ENCODE measurements at places on chromosomes 16 and 17. TPM values are rescaled to one million over a fixed set of nuclear protein-coding genes. Genes with fewer than 3 reads are reported as not detected.

IL32 gene
- 93.4 TPM for polyA plus RNA-seq

KRT9 gene
- polyA plus RNA-seq = not detected

CACNG5 gene
- polyA plus RNA-seq = not detected

CRYBA1 gene
- polyA plus RNA-seq = not detected

ASPHD1 gene
- polyA plus RNA-seq = not detected

TMEM220 gene
- 30.0 TPM for polyA plus RNA-seq

KRT27 gene
- polyA plus RNA-seq = not detected

SSTR5 gene
- polyA plus RNA-seq = not detected

C16orf87 gene
- 4.1 TPM for polyA plus RNA-seq

PRR15L gene
- 1.8 TPM for polyA plus RNA-seq

KRTAP4-8 gene
- polyA plus RNA-seq = not detected

SLFN14 gene
- polyA plus RNA-seq = not detected

CHST5 gene
- not detected for polyA plus RNA-seq

GLTPD2 gene
- polyA plus RNA-seq = 63.2 TPM

LRRC46 gene
- polyA plus RNA-seq = 0.43 TPM

- H3K4me1 ChIP-seq = no peaks in the 10 kb centered on the region
- no peak overlapping the region for H3K4me3 ChIP-seq
- H3K27ac ChIP-seq = no peak overlapping the region
- peaks cover 18% of the 10 kb centered on the region for H3K36me3 ChIP-seq
Observed at GRCh38 chr17:32461853-32462617, 17.7 kb downstream of the PSMD11 start.

- H3K36me3 ChIP-seq = no peaks in the 10 kb centered on the region
- peaks cover 12% of the 10 kb centered on the region for H3K4me1 ChIP-seq
- no peak overlapping the region for H3K4me3 ChIP-seq
- DNase-seq = no peak
Observed at GRCh38 chr16:162271-162991, 3.3 kb upstream of the HBM start.

- H3K4me1 ChIP-seq = no peaks in the 10 kb centered on the region
- DNase-seq = no peak
Observed at GRCh38 chr16:71402007-71402406, 39.8 kb downstream of the TLE7 start.

- H3K27ac ChIP-seq = no peak overlapping the region
- H3K4me3 ChIP-seq = no peak overlapping the region
- no peak for DNase-seq
- peaks cover 4% of the 10 kb centered on the region for H3K27me3 ChIP-seq
Observed at GRCh38 chr17:44557651-44558285, 484 bp downstream of the FZD2 start.

DNA sequence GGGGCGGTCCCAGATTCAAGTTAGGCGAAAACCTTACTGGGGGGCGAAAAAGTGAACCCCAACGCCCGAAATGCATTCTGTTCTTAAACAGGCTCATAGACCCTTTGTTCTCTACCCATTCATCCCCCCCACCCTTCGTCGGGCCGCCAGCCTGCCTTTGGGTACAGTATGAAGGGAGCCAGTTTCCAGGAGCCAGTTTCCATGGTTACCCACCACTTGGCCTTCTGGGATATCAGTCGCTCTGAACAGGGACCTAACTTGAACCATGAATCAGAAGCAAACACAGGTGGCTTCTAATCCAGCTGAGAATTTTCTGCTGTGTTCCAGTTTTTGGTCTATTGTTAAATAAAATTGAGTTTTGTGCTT, 532 bp downstream of the DHX40 start:
- peak overlapping the region; percentile 93 for H3K4me3 ChIP-seq
- peaks cover 5% of the 10 kb centered on the region for H3K4me1 ChIP-seq
- H3K36me3 ChIP-seq = peaks cover 3% of the 10 kb centered on the region
- H3K27me3 ChIP-seq = no peaks in the 10 kb centered on the region

DNA sequence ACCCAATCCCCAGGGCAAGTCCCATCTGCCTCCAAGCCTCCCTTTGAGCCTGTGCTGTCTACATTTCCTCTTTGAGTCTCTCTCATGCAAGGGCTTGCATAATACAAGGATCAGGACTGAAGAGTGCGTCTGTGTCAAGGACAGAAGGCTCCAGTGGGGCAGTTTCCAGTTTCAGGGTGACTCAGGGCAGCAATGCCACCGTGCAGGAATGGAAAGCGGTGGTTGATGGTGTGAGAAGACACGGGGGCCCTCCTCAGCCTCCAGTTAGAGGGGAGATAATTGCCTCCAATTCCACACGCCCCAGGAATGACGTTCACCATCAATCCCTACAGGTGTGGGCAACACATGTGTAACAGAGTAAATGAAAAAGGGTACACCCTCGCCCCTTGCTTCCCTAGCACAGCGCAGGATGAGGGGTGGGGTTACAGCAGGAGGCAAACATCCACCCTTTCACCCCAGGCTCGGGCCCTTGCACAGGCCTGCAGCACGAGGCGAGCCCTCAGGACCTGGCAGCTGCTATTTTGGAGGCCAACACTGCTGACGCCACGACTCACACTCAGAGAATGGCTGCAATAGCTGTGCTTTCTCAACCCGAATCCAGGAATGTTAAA, 24.8 kb upstream of the SLC25A19 start:
- peak overlapping the region; percentile 7 for H3K27ac ChIP-seq
- DNase-seq = no peak
- H3K27me3 ChIP-seq = no peaks in the 10 kb centered on the region
- peaks cover 11% of the 10 kb centered on the region for H3K36me3 ChIP-seq

GRCh38 chr16:68279726-68280558, 15.6 kb downstream of the SLC7A6 start:
- H3K4me1 ChIP-seq = no peaks in the 10 kb centered on the region
- H3K4me3 ChIP-seq = no peak overlapping the region
- DNase-seq = no peak
- no peaks in the 10 kb centered on the region for H3K36me3 ChIP-seq
- H3K27me3 ChIP-seq = no peaks in the 10 kb centered on the region
- H3K27ac ChIP-seq = no peak overlapping the region

DNA sequence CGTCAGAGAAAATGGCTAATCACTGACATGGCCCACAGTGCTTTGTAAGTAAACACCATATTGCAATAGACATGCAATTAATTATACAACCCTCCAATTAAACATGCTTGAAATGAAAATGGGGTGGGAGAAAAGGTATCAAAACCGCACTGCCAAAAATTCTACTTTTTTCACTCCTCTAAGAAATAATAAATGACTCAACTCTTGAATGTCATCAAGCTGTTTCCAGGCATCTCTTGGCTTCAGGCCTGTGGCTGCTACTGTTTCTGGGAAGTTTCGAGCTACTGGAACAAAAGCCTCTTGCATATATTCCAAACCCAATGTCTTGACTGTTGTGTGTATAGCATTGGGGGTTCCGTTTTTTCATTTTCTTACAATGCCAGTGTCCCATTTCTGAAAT, 412.6 kb downstream of the RBFOX1 start:
- DNase-seq = no peak
- H3K27me3 ChIP-seq = no peaks in the 10 kb centered on the region
- H3K27ac ChIP-seq = no peak overlapping the region
- no peaks in the 10 kb centered on the region for H3K36me3 ChIP-seq
- no peaks in the 10 kb centered on the region for H3K4me1 ChIP-seq
- H3K4me3 ChIP-seq = no peak overlapping the region

- H3K27me3 ChIP-seq = no peaks in the 10 kb centered on the region
- no peak for DNase-seq
- H3K4me3 ChIP-seq = no peak overlapping the region
- no peak overlapping the region for H3K27ac ChIP-seq
- no peaks in the 10 kb centered on the region for H3K4me1 ChIP-seq
- H3K36me3 ChIP-seq = peaks cover 3% of the 10 kb centered on the region
Observed at GRCh38 chr17:79937391-79938335, 98.0 kb downstream of the TBC1D16 start.

GRCh38 chr17:82872591-82873520, 33.0 kb upstream of the ZNF750 start:
- no peaks in the 10 kb centered on the region for H3K27me3 ChIP-seq
- no peak for DNase-seq
- no peak overlapping the region for H3K27ac ChIP-seq
- no peaks in the 10 kb centered on the region for H3K4me1 ChIP-seq
- no peak overlapping the region for H3K4me3 ChIP-seq

- no peaks in the 10 kb centered on the region for H3K4me1 ChIP-seq
- no peak for DNase-seq
- H3K27me3 ChIP-seq = no peaks in the 10 kb centered on the region
- H3K4me3 ChIP-seq = no peak overlapping the region
Observed at GRCh38 chr16:59688006-59688405, 953.9 kb upstream of the GOT2 start.

DNA sequence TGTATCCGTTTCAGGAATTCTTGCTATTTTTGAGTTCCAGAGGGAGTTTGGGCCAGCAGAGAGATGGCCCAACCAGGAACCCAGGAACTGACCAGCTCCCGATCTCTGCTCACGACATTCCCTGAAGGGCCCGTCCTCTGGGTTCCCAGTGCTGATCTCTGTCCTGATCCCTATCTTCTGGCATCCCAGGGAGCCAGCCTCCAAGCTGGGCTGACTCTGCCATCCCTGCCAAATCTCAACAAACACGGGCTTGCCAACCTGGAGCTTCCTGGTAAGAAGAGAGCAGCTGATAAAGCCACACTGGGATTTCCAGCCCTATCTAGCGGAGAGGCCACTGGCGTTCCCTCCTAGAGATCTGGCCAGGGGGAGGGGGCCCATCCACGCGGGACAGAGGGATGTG, 16.2 kb downstream of the GPRC5B start:
- no peak overlapping the region for H3K27ac ChIP-seq
- H3K4me1 ChIP-seq = no peaks in the 10 kb centered on the region
- H3K4me3 ChIP-seq = no peak overlapping the region
- no peak for DNase-seq
- H3K36me3 ChIP-seq = no peaks in the 10 kb centered on the region

- DNase-seq = no peak
- H3K36me3 ChIP-seq = no peaks in the 10 kb centered on the region
- no peak overlapping the region for H3K27ac ChIP-seq
- H3K27me3 ChIP-seq = no peaks in the 10 kb centered on the region
Observed at GRCh38 chr16:57945740-57946138, 25.2 kb downstream of the CNGB1 start.

- no peaks in the 10 kb centered on the region for H3K27me3 ChIP-seq
- H3K27ac ChIP-seq = peak overlapping the region; percentile 10
- no peak for DNase-seq
- no peak overlapping the region for H3K4me3 ChIP-seq
- peaks cover 23% of the 10 kb centered on the region for H3K4me1 ChIP-seq
Observed at GRCh38 chr17:77456951-77457548, 316.3 kb downstream of the SEC14L1 start.

GRCh38 chr16:66706506-66706880, 9.9 kb upstream of the CMTM4 start:
- H3K4me1 ChIP-seq = peaks cover 4% of the 10 kb centered on the region
- no peak for DNase-seq
- H3K27ac ChIP-seq = peak overlapping the region; percentile 72
- no peaks in the 10 kb centered on the region for H3K36me3 ChIP-seq

DNA sequence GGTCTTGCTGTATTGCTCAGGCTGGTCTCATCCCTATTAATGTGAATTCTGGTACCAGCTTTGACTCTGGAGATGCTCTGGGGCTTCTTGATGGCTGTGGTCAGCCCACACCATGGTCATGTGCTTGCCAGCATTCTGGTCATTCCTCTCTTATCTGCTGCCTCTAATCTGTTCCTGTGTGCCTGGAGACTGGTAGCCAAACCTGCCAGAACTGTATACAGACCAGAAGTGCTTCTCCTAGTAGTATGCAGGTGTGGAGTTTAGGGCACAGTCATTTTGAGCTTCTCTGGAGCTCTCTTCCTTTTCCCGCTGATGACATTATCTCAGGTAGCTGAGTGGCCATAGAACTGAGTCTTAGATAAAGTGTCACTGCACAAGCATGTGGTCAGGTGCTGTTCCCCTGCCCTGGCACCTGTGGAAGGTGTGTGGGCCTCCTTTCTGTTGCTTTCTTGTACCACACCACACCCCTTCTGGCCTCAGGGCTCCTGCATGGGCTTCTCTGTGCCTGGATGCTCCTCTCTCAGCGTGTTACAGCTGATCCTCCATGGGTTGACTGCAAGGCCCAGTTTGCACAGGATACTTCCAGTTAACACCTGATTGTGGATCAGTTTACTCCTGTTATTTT, 162.7 kb downstream of the SPECC1 start:
- H3K4me3 ChIP-seq = no peak overlapping the region
- H3K27me3 ChIP-seq = no peaks in the 10 kb centered on the region
- H3K27ac ChIP-seq = no peak overlapping the region
- H3K36me3 ChIP-seq = no peaks in the 10 kb centered on the region
- no peak for DNase-seq

- H3K4me3 ChIP-seq = no peak overlapping the region
- no peaks in the 10 kb centered on the region for H3K27me3 ChIP-seq
- peak overlapping the region; percentile 62 for H3K27ac ChIP-seq
Observed at GRCh38 chr17:29723278-29724047, 100.8 kb upstream of the CORO6 start.

DNA sequence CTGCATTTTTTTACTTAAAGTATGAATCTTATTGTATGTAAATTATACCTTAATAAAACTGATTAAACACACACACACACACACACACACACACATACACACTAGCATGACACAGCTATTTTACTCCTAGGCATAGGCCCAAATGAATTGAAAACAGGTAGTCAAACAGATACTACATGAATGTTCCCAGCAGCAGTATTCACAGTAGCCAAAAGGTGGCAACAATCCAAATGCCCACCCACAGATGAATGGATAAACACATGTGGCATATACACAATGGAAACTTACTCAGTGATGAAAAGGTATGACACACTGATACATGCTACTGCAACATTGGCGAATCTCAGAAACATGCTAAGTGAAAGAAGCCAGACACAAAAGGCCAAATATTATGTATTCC, 223.5 kb downstream of the CYB561 start:
- H3K4me1 ChIP-seq = no peaks in the 10 kb centered on the region
- H3K27me3 ChIP-seq = no peaks in the 10 kb centered on the region
- DNase-seq = no peak
- no peak overlapping the region for H3K27ac ChIP-seq
- H3K36me3 ChIP-seq = no peaks in the 10 kb centered on the region
- H3K4me3 ChIP-seq = no peak overlapping the region

- H3K4me3 ChIP-seq = no peak overlapping the region
- no peaks in the 10 kb centered on the region for H3K36me3 ChIP-seq
- H3K4me1 ChIP-seq = peaks cover 29% of the 10 kb centered on the region
- DNase-seq = no peak
- H3K27ac ChIP-seq = peak overlapping the region; percentile 85
- H3K27me3 ChIP-seq = no peaks in the 10 kb centered on the region
Observed at GRCh38 chr17:6797718-6798351, 21.8 kb downstream of the FBXO39 start.

- H3K27me3 ChIP-seq = no peaks in the 10 kb centered on the region
- H3K27ac ChIP-seq = peak overlapping the region; percentile 14
- no peak overlapping the region for H3K4me3 ChIP-seq
- H3K4me1 ChIP-seq = peaks cover 9% of the 10 kb centered on the region
- H3K36me3 ChIP-seq = peaks cover 6% of the 10 kb centered on the region
Observed at GRCh38 chr17:59783221-59784047, 76.0 kb downstream of the VMP1 start.

- DNase-seq = no peak
- no peaks in the 10 kb centered on the region for H3K36me3 ChIP-seq
- no peak overlapping the region for H3K4me3 ChIP-seq
- no peaks in the 10 kb centered on the region for H3K27me3 ChIP-seq
Observed at GRCh38 chr16:51040637-51041036, 110.4 kb downstream of the SALL1 start.

All from liver (tissue), 10 donors.